ENCODE measurements at places on chromosomes 4 and X.

DNA sequence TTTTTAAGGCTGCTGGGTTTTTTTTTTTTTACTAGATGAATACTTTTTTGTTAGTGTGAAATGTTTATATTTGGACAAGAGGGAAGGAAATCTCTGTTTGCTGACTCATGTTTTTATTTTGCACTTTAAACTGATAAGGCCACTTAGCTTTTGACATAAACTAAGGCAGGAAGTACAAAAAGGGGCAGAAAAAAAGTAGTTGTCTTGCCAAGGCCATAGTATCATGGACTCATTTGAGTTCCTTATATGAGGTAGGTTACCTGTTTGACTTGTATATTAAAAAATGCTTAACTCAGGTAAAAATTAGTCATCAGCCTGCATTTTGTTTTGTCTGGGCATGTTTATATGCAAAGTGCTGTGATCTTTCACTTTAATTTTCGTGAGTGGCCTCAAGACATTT is 26.0 kb downstream of the SMAD1 start:
- DNase-seq: no peak

DNA sequence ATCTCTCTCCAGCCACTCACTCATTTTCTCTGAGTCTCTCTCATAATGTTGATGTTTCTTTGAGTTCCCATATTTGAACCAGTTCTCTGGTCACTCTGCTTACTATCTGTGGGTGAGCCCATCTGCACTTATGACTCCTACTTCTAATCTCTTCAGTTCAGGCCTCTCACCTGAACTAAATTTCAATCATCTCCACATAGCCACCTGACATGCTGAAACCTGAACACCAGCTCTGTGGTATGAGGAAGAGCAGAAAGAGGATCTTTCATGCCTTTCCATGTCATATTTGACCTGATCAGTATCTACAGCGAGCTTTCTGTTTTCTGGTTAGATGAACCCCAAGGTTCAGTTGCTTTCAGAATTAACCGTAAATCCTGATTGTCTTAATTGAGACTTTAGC is 122.2 kb upstream of the ESX1 start:
- DNase-seq: no peak

- no peak for DNase-seq
Observed at GRCh38 chr4:83043801-83044407, 8.9 kb downstream of the COPS4 start.

DNA sequence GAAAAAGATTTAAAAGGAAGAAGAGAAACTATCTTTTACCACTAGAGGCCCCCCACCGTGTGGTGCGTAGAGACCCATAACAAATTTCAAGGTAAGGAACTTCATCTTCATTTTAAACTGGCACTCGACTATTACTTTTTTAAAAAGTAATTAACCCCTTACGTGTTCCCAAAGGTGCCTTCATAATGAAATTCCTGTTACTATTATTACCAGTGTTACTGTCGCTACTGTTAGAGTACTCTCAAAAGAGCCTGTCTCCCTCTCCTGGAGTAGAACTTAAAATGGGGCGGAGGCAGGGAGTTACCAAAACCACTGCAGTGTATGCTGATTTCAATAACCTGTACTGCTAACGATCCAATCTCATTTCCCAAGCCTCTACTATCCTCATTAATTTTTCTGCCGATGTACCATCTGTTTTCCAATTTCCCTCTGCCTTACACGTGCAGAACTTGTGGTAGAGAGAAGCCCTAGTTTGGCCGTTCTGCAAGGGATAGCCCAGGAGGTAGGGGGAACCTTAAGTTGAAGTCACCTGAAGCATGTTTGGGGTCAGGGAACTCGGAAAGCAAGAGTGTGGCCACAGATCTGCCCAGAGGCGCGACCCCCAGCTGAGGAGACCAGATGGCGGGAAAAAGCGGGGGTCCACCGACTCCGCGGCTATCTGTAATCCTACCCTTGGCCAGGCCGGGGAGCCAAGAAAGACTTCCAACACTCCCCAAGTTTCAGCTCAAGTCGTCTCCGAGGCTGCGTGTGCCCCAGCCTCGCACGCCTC is 720 bp upstream of the STK26 start:
- no peak for DNase-seq

DNA sequence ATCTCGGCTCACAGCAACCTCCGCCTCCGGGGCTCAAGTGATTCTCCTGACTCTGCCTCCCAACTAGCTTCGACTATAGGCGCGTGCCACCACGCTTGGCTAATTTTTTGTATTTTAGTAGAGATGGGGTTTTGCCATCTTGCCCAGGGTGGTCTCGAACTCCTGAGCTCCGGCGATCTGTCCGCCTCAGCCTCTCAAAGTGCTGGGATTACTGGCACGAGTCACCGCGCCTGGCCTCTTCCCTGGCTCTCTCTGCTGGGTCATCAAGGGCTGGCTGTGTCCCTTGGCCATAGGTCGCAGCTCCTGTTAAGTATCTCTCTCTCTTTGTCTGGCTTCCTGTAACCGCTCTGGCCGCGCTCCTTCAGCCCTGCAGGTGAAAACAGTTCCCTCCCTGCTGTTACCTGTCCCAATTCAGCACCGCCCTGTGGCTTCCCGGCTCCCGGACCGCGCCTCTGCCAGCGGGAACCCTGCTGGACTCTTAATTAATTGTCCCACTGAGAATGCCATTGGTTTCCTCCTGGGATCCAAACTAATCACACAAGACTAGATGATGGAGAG is 1.3 kb upstream of the RGS12 start:
- DNase-seq: peak; percentile 55

GRCh38 chr4:128558896-128559679 is 250.4 kb upstream of the JADE1 start:
- no peak for DNase-seq

DNA sequence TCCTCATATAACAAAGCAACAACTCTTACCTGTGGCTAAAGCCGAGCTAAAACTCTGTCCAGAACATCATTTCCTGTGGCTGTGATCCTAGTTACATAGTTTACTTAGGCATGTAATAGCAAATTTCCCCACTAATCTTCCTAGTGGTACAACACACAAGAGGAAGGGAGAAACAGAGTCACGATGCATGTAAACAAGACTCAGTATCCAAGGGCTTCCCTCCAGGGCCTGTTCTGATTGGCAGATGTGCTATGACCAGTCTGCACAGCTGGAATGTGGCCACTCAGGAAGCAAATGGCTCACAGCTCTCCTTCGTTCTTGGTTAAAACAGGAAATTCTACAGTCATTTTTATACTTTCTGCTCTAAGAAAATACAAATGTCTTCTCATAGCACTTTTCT is 49.2 kb upstream of the PRSS48 start:
- DNase-seq: peak; percentile 58

GRCh38 chr4:87046121-87046551 is 111.3 kb downstream of the AFF1 start:
- no peak for DNase-seq

DNA sequence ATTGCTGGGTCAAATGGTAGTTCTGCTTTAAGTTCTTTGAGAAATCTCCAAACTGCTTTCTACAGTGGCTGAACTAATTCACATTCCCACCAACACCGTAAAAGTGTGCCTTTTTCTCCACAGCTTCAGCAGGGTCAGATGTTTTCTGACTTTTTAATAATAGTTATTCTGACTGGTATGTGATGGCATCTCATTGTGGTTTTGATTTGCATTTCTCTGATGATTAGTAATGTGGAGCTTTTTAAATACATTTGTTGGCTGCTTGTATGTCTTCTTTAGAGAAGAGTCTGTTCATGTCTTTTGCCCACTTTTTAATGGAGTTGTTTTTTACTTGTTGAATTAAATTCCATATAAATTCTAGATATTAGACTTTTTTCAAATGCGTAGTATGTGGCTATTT is 257.5 kb upstream of the ANKRD50 start:
- no peak for DNase-seq

DNA sequence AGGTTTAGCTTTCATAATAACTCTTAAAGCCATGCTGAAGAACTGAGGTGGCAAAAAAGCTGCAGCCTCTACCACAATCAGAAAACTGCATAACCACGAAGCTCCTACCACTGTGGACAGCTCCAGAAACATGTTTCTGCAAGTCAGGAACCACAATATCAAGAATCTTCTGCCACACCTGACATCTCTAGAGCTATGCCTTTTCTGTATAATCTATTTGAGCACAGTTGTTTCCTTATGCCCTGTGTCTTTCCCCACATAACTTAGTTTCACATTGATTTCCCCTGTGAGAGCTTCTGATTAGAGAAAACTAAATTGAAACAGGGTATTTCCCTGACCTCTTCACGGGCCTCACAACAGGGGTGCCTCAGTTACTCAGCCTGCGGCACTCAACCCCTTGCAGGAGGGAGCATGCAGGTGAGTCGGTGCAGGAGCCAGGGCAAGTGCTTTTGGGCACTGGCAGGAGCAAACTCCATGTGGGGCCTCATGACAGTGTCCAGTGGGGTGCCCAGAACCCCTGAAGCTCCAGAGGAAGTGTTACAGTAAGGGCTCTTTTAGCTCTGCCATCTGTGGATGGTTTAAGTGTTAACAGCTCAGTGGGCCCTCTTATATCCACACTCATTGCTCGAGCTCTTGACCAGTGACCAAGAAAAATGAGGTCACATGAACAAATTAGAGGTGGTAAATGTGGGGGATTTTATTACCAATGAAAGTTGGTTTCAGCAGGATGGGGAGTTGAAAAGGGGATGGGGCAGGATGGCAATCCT is 132.8 kb upstream of the BMP3 start:
- DNase-seq: no peak

DNA sequence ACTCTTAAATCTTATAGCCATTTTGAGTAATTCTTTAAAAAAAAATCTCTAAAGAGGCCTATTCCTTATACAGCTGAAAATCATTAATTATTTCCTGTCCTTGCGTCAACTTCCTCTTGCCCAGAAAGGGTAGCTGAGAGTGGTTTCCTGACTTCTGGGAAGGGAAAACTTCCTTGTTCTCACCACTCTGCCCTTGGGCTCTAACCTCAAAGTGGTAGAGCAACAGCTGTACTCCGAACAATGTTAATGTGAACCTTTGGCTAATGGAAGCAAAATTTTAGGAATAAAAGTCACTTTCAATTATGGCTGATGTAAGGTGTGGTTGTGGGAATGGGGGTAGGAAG is 15.3 kb downstream of the KLHL2 start:
- no peak for DNase-seq

GRCh38 chr4:152684007-152684406 is 4.2 kb upstream of the TMEM154 start:
- DNase-seq: peak; percentile 55

- no peak for DNase-seq
Observed at GRCh38 chr4:62408454-62408853, 1208.3 kb downstream of the ADGRL3 start.

GRCh38 chr4:173288698-173289352 is 45.3 kb downstream of the HMGB2 start:
- no peak for DNase-seq

DNA sequence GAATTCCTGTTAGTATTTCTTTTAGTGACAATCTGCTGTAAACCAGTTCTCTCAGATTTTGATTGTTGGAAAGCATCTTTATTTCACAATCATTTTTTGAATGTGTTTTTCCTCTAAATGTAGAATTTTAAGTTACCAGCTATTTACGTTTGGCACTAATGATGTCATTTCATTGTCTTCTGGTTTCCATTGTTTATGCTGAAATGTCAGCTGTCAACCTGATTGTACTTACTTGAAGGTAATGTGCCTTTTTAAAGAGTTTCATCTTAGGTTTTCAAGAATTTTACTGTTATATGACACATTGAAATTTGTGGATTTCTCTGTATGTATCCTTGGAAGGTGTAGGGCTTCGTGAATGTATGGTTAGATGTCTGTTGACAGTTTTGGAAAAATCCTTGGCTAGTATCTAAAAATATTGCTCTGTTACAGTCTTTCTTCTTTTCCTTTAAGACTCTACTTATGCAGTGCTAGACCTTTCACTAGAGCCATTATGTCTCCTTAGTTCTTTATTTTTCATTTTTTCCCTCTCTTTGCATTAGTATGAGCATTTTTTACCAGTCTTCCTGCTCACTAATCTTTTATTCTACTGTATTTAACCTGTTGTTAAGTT is 30.4 kb downstream of the SMAD1 start:
- DNase-seq: no peak

DNA sequence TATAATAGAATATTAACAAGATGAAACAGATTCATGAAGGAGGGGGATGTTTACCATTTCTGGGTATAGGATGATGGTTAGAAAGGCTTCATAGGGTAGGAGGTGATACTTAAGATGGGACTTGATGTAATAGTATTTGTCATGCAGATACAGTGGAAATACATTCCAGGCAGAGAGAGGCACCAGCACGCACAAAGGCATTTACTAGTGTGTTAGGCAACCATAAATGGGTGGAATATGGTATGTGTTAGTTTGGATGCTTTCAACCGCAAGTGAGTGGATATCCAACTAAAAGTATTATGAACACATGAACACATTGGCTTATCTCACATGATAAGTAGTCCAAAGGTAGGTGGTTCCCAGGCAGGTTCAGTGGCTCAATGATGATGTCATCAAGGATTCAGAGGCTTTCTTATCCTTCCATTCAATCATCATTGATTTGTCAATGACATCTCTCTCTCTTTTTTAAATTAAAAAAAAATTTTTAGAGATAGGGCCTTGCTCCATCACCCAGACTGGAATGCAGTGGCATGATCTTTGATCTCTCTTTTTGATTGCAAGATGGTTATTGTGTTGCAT is 12.7 kb upstream of the STARD8 start:
- DNase-seq: no peak

DNA sequence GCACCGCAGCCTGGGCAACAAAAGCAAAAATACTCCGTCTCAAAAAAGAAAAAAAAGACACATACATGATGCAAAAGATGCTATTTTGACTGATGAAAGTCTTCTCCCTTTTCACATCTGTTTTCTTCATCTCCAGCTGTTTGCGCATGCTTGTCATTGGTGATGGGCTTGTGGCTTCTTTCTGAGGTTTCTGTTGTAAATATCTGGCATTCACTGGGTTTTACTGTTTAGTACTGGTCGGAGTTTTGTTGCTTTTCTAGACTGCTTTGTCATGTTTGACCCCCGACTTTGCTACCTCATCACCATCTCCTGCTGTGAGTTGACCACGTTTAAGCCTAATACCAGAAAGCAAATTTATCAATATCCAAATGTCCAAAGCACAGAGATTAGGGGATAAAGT is 34.4 kb downstream of the PTCHD1 start:
- DNase-seq: no peak

GRCh38 chrX:154449618-154450017 is 5.7 kb downstream of the FAM50A start:
- DNase-seq: no peak

GRCh38 chr4:147739239-147739823 is 7.4 kb downstream of the ARHGAP10 start:
- DNase-seq: no peak

GRCh38 chr4:23547096-23547495 is 342.8 kb downstream of the PPARGC1A start:
- DNase-seq: no peak
